ENCODE measurements at places on chromosomes 16 and 17.

- peak; percentile 89 for DNase-seq
Measured at GRCh38 chr16:69166221-69166833, 20.6 kb upstream of the SNTB2 start.

DNA sequence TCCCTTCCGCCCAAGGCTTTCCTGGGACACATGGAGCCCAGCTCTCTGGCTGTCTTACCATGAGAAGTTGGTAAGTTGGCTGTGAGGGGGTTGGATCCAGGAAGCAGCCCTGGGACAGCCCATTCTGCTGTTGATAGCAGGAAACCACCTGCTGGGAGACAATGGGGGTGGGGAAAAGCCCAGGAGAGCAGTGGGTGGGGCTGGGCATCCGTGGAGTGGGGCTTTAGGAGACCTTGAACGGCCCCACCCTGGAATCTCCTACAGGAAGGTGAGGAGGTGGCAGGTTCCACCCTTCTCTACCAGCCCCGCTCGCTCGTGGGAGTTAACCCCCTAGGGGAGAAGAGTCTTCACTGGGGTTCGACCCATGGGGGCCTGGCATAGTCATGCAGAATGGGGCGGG, 5.8 kb downstream of the TMEM92 start:
- DNase-seq, result no peak

GRCh38 chr16:4814542-4815173, 12.2 kb upstream of the ROGDI start:
- DNase-seq, result no peak

GRCh38 chr16:57045694-57046381, 46.5 kb upstream of the CPNE2 start:
- DNase-seq, result peak; percentile 86

- DNase-seq, result no peak
Measured at GRCh38 chr16:67979955-67980678, at the start of gene DPEP3. TSS of gene DPEP3 (minus strand) at chr16:67980499. CDS start at chr16:67980380, 119 bp downstream.

DNA sequence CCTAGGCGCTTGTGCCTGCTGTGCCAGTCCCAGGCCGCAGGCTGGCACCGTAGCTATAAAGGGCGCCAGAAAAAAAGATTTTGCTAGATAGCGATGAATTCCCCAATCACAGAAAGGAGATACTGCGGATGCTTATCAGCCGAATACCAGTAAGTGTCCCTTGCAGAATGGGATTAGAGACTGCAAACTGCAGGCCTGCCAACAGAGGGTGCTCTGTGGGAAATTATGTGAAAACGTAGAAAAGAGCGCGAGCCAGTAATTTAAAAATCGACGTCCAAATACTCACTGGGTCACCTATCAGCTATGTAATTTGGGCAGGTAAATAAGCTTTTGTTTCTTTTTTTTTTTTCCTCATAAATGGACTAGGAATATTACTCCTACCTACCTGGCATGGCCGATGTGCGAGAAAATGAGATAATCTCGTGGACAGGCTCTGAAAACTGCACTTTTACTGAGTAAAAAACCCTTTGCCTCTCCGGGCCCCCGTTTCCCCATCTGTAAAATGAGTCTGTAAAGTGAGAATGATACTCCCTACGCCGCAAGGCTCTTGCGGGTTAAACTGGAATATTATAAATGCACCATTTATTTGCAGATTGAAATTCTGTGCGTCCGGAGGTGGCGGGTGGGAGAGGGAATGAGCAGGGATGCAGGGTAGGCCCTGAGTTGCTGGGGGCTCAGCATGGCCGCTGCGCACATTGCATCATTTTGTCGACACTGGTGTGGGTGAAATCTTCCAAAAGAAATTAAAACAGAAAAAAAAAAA, 1.2 kb upstream of the COG1 start:
- DNase-seq, result peak; percentile 60

DNA sequence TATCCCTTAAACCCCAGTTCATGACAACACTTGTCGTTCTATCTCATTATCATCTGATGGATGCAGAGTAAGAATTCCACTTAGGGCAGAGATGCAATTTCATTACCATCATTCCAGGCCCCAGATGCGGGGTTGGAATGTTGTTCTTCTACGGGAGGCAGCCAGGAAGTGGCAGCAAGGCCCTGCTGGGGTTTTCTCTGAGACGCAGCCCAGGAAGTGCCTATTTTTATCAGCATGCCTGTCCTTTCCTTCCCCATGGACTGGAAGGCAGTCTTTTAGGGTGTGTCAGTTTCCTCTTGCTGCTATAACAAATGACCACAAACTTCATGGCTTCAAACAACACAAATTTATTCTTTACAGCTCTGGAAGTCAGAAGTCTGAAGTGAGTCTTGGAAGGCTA, 246.6 kb upstream of the DYNLRB2 start:
- no peak for DNase-seq

GRCh38 chr16:14249291-14250032, 178.3 kb downstream of the MRTFB start:
- DNase-seq, result peak; percentile 21

Measured in foreskin fibroblast (primary cell).